ENCODE measurements at places on chromosomes 13 and 19.

DNA sequence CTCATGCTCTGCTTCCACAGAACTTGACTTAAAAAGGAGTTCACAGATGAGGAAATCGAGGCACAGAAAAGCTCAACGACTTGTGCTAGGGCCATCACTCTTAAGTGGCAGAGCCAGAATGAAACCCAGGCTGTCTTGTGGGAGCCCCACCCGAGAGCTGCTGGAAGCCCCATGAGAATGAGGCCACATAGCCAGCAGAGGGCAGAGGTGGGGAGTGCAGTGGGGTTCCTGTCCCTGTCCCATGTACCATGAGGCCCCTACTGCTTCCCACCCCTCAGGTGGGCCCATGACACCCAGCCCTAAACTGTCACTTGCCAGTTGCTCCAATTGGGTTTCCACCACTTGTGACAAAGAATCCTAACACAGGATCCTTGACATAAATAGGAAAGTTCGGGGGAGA, 175.9 kb downstream of the IRS2 start:
- peak; percentile 5 for DNase-seq

DNA sequence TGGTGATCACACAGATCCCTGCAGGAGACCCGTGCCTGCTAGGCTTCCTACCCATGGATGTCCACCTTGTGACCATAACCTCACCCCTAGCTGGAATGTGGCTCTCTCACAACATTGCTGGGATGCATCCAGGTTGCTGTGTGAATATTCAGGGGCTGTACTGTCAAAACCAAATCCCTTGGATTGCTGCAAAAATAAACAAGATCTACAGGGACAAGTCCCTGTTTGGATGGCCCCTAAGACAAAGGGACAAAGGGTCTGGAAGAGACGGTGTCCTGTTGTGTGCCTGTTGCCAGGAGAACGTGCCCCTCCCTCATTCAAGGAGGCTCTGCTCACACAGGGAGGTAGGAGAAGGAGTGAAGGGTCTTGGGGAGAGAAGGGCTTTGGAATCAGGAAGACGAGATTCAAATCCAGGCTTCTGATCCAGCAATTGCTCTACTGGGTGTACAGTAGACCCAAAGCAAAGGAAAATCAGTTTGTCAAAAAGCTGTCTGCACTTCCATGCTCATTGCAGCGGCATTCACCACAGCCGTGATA, 89.2 kb upstream of the WASF3 start:
- DNase-seq = no peak

DNA sequence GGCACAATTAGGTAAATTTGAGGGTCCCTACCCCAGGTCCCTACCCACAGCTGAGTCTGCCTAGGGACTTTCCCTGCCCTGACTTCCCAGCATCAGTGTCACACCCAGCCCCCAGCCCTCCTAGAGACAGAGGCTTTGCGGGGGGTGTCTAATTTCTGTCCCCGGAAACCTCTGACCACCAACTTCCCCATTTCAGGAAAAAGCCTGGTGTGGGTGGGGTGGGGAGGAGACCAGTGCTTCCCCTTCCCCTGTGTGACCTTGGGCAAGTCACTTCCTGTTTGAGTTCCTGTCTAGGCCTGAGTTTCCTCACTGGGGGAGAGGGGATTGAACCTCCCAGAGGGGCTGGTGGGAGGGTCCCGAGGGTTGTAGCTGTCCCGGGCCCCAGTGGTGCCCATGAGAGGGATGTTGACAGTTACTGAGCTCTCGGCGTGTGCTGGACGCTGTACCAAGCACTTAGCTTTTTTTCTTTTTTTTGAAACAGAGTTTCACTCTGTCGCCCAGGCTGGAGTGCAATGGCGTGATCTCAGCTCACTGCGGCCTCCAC, 7.9 kb downstream of the VASP start:
- no peak for DNase-seq

- DNase-seq = no peak
Observed at GRCh38 chr19:47998800-47999199, 4.4 kb downstream of the ELSPBP1 start.

DNA sequence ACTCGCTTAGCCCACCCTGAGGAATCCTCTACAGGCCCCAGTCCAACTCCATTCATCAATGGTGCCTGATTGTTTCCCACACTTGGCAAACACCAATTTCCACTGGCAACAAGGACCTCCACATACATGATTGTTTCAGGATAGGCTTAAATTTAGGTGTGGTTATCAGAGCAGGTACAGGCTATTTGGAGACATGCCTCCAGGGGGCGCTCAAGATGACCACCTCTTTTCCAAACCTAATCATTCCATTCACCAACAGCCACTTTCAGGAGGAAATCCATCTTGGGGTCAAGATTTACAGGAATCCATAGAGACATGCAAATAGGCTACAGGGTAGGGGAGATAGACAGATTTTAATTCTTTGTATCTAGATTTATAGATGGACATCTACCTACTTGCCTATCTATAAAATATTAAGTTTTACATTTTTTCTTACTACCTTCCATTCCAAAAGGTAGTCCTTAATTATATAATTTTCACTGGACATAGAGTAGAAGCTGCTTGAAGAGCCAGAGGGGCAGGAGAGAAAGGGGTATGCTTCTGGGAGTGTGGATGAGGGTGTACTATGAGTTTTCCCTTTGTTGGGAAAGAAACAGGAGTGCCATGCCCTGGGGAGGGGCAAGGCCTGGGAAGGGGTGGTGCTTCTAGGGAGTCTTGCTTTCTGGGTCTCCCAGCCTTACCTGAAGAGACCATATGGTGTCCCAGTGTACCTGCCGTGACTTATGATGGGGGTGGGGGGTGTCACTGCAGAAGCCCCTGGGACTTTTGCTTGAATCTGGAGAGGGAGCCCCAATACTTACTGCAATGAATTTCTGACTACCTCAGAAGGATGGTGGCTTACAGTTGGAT, 14.1 kb upstream of the PCDH8 start:
- no peak for DNase-seq

GRCh38 chr19:42335374-42335936, 10.0 kb downstream of the MEGF8 start:
- DNase-seq = no peak

DNA sequence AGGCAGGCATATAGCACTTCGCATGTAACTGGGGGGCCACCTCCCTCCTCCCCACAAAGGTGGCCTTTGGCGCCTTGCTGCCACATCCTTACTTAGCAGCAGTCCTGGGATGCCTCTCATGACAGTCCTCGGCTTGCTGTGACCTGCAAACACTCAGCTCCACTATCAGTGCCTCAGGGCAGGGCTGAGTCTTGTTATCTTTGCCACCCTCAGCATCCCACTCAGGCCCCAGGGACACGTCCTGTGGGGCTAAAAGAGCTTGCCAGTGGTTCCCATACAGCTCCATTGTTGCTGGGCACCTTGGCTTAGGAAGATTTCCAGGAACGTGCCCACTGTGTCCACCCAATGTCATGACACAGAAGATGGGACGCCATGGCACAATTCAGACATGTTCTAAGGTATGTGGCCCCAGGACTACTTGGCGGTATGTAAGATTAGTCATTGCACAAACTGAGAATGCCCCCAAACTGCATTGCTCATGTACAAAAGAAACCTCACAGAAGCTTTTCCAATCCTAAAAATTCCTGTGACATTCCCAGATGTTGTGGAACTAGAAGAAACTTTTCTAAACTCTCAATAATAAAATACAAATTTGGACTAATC, 16.3 kb downstream of the DOCK9 start:
- no peak for DNase-seq

GRCh38 chr13:107202371-107203023, 634.6 kb upstream of the ARGLU1 start:
- DNase-seq = no peak

DNA sequence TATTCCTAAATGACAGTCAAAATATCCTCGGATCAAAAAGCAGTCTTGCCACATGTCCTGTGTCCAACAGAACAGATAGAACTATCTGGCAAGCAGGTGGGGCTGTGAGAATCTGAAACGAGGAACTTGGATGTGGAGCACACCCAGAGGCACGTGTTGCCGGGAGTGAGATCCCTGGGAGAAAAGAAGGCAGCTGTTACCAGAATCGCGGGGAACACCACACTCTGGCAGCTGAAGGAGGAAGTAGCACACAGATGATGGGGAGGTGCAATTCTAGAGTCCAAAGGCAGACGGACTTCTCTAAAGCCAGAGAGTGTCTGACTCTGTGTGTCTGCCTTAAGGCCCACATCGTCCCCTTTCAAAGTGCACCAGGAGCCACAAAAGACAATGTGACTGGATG, 22.3 kb downstream of the SLC7A1 start:
- DNase-seq = no peak
